ENCODE measurements at places on chromosomes 1 and 21.

- DNase-seq, result no peak
Measured at GRCh38 chr1:36269408-36269838, 36.7 kb upstream of the SH3D21 start.

GRCh38 chr1:90986953-90987352, 34.9 kb downstream of the ZNF644 start:
- DNase-seq, result no peak

GRCh38 chr1:16082283-16083038, 9.0 kb upstream of the FAM131C start:
- peak; percentile 66 for DNase-seq

GRCh38 chr1:71074681-71075080, 6.2 kb downstream of the ZRANB2 start:
- DNase-seq, result no peak

DNA sequence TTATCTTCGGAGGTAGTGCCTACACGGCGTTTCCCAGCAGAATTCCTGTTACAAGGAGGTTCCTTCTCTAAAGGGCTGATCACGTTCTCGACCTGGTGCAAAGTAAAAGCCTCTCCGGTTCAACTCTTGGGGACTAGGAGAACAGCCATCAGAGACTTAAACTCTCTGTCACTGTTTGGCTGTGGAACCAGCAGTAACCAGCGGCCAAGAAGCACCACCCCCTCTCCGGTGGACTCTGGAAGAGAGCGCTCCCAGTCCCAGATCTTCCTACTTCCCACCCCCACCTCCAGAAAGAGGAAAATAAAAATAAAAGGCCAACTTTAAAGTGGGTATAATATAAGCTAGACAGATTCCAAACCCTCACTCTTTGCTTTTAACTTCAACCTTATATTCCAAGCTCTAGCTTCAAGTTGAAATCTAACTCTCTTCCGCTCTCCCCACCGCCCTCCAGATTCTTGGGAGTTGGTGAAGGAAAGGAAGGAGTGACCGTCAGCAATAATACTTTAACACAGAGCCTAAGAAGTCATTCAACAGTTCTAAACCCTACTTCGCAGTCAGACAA, 2.9 kb downstream of the BRINP3 start:
- DNase-seq, result no peak

DNA sequence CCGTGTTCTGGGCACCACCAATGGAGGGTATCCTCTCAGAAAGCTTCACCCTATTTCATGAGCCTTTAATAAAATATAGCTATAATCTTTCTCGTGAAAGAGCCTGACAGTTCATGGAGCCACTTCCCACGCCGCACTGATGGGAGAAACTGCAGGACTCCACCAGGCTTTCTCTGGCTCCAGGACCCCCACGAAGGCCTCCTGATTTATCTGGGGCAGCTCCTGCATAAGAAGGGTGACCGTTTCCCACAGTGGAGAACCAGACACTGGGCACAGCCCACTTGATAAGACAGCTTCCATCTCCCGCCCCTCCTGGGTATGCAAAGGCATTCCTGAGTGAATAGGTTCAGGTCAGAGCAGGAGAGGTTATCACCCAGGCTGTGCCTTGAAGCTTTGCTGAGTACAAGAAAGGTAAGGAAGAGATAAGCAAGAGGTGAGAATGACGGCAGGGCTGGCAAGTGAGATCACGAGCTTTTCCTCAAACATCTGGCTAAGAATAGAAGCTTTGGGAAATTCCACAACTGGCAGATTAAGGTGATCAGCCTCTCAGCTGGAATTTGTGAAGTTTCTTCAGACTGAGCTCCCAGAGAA, 499.8 kb downstream of the KIF26B start:
- no peak for DNase-seq

GRCh38 chr1:24743404-24744211, 1.6 kb upstream of the CLIC4 start:
- DNase-seq, result no peak

DNA sequence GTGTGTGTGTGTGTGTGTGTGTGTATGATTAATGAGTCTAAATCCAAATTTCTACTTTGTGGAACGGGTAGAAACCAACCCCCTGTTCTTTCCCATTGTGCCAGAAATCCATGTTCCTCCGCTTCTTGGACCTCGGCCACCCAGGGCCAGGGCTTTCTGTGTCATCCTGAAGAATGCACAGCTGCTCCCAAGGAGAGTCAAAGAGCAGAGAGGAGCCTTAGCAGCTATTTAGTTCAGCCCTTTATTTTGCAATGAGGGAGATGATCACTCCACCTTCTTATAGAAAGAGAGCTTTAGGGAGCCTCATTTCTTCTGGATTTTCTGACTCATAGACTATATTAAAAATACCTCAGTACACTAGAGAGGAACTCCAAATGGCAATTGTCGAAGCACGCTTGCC, 489.3 kb upstream of the VAMP3 start:
- no peak for DNase-seq

- no peak for DNase-seq
Measured at GRCh38 chr1:43067977-43068751, 103.9 kb downstream of the EBNA1BP2 start.

GRCh38 chr1:170377896-170378634, 153.9 kb upstream of the GORAB start:
- no peak for DNase-seq

- DNase-seq, result peak; percentile 6
Measured at GRCh38 chr1:30191154-30191702, 532.2 kb downstream of the MATN1 start.

DNA sequence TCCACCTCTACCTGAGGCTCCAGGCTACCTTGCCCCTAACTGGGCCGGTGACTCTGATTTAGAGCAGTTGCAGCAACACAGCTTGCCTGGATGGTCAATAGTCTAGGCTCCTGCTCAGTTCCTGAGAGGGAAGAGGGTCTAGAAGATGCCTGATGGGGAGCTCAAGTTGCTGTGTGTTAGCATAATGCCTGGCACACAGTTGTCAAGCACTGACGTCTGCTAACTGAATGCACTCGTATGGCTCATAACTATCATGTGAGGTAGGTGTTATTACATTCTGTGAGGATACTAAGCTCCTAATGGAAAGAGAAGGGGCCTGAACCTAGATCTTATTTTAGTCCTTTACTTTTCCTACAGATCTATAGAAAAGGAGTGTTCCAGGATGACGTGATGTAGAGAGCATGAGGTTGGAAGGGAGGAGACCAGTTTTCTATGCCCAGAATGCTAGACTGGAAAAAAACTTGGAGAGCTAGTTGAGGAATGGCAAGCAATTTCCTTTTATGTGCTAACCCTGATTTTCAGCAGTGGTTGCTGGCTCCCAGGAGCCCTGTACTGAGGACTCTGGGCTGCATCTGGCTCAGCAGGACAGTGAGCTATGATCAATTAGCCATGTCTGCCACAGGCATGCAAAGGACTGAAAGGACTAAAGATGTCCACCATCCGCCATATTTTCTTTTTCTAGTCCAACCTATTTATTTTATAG, 30.0 kb downstream of the FAM78B start:
- no peak for DNase-seq

GRCh38 chr1:94719926-94720793, 100.0 kb upstream of the SLC44A3 start:
- DNase-seq, result no peak

- DNase-seq, result no peak
Measured at GRCh38 chr1:172978595-172978994, 72.1 kb downstream of the TNFSF18 start.

DNA sequence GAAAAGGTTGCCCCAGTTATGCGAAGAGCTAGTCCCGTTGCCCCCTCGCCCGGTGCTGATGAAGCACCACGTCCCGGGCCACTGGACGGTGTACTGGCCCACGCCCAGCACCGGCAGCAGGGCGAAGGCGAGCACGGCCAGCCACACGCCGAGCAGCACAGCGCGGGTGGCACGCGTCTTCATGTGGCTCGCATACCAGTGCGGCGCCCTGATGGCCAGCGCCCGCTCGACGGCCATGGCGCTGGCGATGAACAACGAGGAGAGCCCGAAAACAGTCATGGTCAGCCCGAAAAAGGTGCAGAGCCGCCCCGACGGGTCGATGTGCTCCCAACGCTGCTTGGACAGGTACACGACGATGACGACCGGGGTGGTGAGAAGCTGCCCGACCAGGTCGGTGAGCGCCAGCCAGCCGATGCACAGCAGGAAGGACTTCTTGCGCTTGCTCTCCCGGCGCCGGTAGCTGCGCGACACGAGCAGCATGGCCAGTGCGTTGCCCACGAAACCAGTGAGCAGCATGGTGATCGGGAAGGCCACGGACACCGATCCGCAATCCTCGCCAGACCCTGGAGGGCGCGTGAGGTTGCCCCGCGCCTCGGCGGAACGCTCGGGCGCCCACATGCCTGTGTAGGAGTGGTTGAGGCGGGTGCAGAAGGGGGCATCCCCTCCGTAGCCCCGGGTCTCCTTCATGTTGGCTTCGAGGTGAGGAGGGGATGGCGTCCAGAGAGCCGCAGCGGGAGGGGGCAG, 553 bp downstream of the PTGER3 start:
- DNase-seq, result no peak

DNA sequence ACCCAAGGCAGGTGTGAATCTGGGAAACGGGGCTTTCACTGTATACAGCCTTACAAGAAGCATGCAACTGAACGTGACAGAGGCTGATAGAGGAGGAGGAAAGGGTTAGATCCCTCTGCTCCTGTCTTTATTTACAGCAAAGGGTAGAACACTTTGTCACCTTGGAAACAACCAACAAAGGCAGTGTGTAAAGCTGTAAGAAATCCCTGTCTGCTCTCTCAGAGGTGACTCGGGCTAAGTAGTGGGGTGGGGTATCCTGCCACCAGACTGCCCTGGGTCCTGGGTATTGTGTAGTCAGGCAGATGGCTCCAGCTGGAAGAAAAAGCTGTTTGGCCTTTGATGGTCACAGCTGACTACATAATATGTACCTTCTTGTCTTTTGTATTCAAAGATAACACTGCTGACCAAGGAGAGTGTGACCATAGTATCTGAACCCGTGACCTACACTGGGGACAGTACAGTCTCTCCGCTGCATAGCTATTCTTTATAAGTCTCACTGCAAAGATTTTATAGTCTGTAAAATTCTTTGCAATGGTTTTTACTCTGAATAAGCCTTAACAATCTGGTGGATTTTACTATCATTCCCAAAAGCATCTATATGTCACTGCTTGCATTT, 22.1 kb upstream of the POU2F1 start:
- DNase-seq, result no peak

DNA sequence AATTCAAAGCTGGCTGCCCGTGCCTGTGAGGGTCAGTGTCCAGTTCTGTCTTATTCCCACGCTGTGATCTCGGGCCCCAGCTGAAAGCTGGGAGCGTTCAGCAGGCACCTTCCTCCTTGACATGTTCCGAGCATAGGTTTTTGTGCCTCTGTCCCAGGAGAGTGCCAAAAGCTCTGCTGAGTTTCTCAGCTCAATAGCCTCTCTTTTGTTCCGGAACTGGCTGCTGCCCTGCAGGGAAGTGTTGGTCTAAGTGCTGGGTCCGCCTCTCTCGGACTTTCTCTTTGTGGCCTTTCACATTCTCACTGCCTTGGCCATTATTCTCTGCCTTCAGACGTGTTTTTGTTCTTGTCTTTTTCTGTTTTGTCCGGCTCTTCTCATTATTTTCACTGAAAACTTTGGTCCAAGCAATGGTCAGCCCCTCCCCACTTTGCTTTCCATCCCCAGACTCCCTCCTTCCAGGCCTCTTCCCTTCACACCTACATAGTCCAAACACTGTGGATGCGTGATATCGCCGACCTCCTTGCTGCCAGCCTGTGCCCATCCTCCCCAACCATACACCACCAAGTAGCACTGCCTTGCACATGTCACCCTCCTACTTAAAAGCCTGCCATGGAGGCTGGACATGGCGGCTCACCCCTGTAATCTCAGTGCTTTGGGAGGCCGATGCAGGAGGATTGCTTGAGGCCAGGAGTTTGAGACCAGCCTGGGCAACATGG, 233.8 kb downstream of the RHOU start:
- DNase-seq, result no peak

DNA sequence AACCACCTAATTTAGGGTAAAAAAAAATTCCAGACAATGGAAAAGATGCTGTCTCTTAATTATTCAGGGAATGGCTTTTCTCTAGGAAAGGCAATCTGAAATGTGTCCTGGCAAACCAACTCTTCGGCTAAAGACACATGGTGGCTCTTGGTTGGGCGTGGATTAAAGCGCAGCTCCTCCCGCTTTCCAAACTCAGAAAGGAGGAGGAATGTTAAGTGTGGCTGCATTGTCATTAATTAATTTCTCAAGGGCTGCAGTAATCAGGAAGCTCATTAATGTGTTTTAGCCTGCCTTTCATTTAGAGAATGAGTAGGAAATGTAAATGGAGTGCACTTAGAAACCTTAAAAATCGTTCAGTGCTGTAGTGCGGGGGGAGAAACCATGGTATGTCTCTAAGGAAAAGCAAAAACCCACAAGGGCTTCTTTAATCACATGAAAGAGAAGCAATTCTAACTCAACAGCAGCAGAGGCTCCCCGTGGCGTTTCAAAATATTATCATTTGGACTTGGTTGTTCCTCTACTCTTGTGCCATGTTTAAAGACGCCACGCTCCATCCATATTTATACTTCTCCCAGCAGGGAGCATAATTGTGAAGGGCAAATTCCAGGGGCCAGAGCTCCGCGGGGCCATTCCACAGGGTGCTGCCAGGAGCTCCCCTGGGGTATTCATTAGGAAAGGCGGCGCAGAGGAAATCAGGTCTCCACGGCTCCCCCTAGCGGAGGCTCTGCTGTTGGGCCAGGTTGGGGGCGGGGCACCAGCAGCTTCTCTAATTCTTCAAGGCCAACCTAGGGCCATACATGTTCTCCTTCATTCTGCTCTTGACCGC, 91.9 kb upstream of the SSX2IP start:
- peak; percentile 81 for DNase-seq

DNA sequence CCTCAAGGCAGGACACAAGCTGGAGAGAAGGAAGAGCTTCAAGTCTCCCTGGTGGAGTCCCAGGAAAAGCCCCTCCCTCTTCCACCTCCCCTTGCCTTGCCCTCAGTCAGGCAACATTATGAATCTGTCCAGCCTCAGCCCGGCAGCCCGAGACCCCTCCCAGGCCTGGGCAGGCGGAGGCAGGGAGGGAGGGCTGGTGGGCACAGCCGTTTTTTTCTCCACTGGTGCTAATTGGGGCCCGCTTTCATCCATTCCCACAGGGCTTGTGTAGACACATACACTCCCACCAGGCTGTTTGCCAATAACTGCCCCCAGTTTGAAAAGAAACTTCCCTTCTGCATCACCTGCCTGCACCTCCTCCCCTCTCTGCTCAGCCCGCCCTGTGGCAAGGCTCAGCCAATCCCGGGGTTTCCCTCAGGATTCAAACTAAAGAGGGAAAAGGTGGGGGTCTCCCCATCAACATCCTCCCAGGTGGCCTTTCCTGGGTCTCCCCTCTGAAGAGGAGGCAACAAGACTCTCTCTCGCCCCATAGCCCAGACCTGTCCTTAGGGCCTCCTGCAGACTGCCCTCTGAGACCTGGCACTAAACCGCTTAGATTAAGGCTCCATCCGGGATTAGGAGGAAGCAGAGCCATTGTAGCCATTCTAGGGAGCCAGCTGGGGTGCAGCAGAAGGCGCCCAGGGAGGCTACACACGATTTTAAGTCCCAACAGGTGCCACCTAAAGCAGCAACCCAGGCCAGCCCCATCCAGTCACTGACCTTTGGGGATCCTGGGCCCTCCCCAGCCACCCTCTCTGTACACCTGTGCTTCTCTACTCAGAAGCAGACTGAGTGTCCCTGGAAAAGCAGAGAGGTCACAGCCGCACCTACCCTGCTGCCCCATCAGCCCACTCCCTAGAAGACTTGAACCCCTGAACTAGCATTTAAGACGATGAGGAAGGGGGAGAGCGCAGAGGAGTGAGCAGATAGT, 3.5 kb downstream of the IGSF9 start:
- no peak for DNase-seq

Data from stimulated activated CD4-positive, alpha-beta T cell treated with anti-CD3 and anti-CD28 coated beads, Interleukin-4, amount 100 ng/mL, for 48 hours (primary cell).